ENCODE measurements at places on chromosomes 1 and 21.
A peak's percentile ranks its signal among the peaks of the same experiment; 100 is the strongest.

DNA sequence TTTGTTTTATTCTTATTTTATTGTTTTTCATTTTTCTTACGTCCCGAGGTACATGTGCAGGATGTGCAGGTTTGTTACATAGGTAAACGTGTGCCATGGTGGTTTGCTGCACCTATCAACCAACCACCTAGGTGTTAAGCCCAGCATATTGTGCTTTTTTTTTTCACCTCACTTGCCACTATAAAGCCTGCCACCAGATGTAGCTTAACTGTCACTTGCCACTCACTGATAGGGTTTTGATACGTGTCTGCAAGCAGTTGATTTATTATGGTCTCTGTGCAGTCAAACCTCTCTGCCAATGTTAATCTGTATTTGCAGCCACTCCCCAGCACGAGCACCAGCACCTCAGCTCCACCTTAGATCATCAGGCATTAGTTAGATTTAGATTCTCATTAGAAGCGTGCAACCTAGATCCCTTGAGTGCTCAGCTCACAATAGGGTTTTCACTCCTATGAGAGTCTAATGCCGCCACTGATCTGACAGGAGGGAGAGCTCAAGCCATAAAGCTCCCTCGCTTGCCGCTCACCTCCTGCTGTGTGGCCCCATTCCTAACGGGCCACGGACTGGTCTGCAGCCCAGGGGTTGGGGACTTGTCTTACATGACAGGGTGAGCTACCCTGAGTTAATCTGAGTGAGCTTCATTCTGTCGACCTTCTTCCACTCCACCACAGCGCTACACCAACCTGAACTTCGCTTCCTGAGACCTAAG lies 17.9 kb upstream of the ABCG1 start:
- no peak for DNase-seq

- DNase-seq, result no peak
Observed at GRCh38 chr1:115712911-115713609, 55.5 kb downstream of the CASQ2 start.

DNA sequence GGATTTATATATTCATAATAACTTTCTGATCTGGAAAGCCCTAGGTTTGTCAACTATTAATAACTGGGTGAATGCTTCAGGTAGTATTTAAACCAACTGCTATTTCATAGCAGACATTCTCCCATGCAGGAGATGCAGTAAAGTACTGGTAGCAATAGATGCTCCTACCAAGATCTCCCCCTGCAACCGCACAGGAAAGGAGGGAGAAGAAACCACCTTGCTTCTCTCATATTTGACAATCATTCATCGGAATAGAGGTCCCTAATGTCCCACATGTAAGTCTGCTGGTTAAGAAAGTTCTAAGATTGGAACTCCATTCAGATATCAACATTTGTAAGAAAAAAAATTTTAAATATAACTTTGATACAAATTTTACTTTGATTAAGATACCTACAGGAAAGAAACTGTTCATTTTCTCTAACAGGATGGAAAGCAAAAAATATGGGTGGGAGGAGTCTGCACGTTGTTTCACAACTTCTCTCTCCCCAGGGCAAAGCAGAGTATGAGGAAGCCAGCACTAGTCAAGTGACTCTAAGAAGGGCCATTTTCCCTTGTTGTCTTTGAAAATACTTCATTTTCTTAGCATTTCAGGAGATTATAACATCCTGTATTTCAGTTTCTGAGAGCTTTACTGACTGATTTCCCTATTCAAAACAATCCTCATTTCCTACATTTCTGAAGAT lies at the start of gene PYHIN1:
Gene PYHIN1, plus strand, starts transcription at position 498 of the 683 bp plus-strand sequence. CDS start 5,359 bp downstream, outside the sequence.
- DNase-seq, result peak; percentile 30

DNA sequence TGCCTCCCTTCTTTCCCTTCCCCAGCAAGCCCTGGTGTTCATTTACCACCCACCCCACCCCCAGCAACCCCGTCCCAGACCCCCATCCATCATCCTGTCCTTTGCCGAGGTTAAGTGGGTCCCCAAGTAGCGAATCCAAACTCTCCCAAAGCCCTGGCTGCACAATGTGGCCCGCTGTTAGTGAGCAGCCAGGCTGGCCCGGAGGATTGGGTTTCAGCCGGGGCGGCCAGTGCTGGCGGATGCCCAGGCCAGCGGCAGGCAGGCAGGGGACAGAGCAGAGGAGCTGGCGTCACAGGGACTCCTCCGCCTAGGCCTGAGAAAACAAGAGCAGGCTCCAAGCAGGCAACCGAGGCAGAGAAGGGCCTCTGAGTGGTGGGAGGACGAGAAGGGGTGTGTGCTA lies 61.4 kb downstream of the EPHB2 start:
- no peak for DNase-seq

- peak; percentile 87 for DNase-seq
Observed at GRCh38 chr1:25820247-25821111, 725 bp downstream of the MTFR1L start.

DNA sequence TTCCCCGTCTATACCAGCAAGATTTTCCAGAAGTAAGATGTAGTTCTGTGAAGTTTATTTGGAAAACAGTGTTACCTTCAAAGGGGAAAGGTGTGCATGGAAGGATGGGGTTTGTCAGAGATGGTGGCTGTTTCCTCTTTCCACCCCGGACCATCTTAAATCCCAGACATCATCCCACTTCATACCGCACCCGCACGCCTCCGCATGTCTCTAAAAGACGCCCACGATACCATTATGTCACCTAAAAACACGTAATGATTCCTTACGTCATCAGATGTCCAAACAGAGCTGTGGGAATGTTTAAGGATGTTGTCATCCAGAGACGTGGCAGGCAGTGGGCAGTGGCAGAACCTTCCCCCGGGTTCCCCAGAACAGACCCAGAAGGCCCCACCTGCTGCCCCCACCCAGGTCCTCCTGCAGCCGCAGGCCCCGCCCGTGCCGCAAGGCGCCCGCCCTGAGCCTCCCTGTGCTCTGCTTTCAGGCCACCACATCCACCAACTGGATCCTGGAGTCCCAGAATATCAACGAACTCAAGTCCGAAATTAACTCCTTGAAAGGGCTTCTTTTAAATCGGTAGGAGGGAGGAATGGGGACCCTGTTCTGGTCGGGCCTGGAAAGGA lies 152.2 kb downstream of the PEX14 start:
- no peak for DNase-seq

- DNase-seq, result no peak
Observed at GRCh38 chr1:103783944-103784377, 34.3 kb downstream of the AMY1C start.

DNA sequence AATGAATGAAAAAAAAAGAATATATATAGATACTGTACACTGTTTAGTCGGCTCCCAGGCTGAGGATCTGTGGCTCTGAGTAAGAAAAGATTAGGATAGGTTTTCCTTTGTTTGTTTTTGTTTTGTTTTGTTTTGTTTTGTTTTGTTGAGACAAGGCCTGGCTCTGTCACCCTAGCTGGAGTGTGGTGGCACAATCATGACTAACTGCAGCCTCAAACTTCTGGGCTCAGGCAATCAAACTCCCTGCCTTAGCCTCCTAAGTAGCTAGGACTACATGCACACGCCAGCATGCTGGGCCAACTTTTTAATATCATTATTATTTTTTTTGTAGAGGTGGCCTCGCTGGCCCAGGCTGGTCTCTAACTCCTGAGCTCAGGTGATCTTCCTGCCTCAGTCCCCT lies 87.9 kb upstream of the PTBP2 start:
- no peak for DNase-seq

DNA sequence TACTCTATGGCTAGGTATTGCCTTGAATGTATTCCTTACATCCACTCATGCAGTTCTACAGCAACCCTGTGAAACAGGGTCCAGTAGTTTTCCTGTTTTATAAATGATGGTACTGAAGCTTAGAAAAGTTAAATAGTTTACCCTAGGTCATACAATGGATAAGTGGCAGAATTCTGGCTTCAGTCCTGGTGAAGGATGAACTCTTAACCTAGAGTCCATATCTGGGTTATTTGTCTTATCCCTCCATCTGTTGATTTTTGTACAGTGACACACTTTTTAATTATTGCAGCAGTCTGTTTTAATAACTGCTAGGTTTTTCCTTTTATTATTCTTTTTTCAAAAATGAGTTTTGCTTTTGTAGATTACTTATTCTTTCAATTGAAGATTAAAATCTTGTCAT lies 263.9 kb downstream of the DNM3 start:
- no peak for DNase-seq

- no peak for DNase-seq
Observed at GRCh38 chr1:23543707-23544443, 12.8 kb upstream of the E2F2 start.

GRCh38 chr1:76292418-76293184 lies 218.1 kb downstream of the ST6GALNAC3 start:
- no peak for DNase-seq

- no peak for DNase-seq
Observed at GRCh38 chr1:240441669-240442068, 170.3 kb downstream of the GREM2 start.

DNA sequence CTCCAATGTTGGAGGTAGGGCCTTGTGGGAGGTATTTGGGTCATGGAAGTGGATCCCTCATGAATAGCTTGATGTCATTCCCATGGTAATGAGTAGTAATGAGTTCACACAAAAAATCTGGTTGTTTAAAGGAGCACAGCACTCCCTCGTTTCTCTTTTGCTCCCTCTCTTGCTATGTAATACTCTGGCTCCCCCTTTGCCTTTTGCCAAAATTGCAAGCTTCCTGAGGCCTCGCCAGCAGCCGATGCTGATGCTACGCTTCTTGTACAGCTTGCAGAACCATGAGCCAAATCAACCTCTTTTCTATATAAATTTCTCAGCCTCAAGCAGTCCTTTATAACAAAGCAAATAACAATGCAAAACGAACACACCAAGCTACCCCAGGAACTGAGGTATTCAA lies 80.9 kb downstream of the LHX9 start:
- DNase-seq, result no peak

DNA sequence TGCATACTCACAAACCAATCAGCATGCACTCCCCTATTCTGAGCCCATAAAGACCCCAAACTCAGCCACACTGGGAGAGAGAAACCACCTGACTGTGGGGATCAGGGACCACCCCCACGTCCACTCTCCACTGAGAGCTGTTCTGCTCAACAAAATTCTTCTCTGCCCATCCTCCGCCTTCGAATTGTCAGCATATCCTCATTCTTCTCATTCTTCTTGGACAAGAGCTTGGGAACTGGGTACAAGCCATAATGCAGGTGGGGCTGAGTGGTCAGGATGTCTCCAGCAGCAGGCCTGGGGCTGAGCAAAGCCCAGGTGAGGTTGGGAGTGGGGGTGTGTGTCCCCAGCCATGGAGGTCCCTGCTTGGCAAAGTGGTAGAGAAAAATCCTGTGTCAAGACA lies 34.6 kb upstream of the IFNGR2 start:
- no peak for DNase-seq

- DNase-seq, result no peak
Observed at GRCh38 chr1:148263906-148264255, 111.8 kb upstream of the NBPF11 start.

DNA sequence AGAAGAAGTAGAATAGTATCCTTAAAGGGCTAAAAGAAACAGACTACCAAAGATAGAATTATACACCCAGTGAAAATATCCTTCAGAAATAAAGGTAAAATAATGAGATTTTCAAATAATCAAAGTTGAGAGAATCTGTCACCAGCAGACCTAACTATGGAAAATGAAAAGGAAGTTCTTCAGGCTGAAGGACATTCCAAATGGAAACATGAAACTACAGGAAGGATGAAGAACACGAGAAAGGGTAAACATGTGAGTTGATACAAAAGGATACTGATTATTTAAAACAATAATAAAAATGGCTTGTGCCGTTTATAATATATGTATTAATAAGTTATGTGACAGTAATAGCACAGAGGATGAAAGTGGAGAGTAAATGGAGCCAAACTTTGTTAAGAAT lies 57.1 kb upstream of the SLFNL1 start:
- DNase-seq, result no peak

DNA sequence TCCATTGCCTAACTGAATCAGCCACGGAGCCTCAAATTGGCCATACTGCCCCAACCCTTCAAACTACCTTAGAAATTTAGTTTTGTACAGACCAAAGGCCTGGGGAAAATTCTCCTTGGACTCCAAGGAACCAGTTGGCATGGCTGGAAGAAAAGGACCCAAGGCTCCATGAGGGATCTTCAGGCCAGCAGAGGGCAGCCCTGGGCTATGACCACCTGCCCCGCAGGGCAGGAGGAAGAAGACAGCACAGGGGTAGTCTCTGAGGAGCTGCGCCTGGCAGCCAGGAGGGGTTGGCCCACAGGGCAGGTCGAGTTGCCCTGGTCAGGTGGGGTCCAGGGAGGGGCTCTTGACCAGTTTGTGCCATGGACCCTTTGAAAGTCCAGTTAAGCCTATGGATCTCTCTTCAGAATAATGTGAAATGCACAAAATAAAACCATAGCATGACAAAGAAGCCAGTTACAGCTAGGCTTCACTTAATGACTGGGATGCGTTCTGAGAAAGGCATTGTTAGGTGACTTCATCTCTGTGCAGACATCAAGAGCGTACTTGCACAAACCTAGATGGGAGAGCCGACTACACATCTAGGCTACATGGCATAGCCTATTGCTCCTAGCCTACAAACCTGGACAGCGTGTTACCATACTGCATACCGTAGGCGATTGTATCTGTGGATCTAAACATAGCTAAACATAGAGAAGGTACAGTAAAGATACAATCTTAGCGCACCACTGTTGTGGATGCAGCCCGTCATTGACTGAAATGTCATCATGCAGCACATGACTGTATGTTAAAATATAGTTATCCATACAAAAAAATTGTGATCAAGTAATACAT lies 26.1 kb downstream of the CACNA1S start:
- peak; percentile 66 for DNase-seq

- no peak for DNase-seq
Observed at GRCh38 chr1:230725256-230726012, 11.5 kb upstream of the AGT start.

DNA sequence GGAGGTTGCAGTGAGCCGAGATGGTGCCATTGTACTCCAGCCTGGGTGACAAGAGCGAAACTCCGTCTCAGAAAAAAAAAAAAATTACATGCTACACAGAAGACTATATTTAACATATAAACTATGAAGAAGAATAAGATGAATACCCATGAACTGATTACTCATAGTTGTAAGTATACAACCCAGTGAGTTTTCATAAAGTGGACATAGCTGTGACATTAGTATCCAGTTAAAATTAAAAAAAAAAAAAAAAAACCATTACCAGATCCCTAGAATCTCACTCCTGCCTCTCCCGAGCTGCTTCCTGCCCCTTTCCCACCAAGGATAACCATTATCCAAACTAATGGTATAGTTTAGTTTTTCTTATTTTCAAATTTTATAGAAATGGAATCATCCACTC lies 37.4 kb downstream of the UBE4B start:
- no peak for DNase-seq

GRCh38 chr1:35030756-35031446 lies 844 bp downstream of the ZMYM6 start:
- peak; percentile 63 for DNase-seq

All from activated CD4-positive, alpha-beta T cell treated with anti-CD3 and anti-CD28 coated beads for 36 hours (primary cell).